Muscle of leg (tissue), 16 donors: ENCODE measurements at places on chromosomes 2 and 18.
A peak's percentile ranks its signal among the peaks of the same experiment; 100 is the strongest.

- peak; percentile 59 for DNase-seq
These were observed 34.5 kb upstream of the RAB31 start for GRCh38 chr18:9673296-9674251.

DNA sequence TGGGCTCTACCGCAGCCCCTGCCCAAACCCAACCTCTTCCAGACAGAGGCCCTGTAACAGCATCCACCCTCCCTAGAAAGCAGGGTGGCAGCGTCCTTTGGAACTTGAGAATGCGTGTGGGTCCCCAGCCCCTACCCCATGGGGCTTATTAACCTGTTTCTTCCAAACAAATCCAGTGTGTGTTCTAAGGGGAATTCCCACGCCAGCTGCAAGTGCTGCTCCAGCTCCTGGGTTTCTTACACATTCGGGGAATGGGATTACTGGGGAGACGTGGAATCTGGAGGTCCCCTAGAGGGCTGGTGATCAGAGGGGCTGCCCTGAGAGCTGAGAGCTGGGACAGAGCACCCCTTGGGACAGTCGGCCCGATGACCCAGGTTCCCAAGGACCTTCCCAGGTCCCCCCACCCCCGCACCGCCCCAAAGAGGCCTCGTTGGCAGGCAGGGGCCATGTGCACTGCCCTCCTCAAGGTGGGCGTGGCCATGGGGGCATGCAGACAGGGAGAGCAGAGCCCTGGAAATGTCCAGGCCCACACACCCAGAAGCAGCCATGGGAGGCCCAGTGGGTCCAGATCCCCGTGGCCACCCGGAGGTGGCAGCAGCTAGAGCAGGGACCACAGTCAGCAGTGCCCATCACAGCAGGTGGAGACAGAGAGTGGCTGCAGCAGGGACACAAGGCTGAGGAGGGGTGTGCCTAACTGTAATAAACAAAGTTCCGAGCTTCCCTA lies 18.8 kb upstream of the TEX44 start:
- no peak for DNase-seq

DNA sequence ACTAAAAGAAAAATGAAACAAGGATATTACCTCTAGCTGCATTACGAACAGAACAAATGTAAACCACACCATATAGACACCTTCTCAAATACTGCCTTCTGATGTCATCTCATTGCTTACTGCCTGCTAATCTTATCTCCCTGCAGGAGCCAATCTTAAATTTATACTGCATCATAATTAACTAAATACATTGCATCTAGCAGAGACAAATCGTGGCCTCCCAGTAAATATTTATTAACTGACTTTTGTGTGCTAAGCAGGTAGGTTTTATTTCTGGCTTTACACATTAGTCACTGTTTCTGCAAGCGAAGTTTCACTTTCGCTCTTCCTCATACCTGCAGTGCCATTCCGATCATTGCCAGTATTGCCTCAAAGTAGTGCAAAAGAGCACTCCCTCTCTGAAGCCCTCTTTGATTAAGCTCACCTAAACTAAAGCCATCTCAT lies 67.5 kb downstream of the SPATS2L start:
- no peak for DNase-seq

GRCh38 chr2:15971351-15971750 lies 31.0 kb downstream of the MYCN start:
- no peak for DNase-seq

GRCh38 chr18:2982452-2983269 lies 30.3 kb downstream of the LPIN2 start:
- DNase-seq = peak; percentile 56

GRCh38 chr18:63220903-63221302 lies 98.7 kb downstream of the BCL2 start:
- no peak for DNase-seq

DNA sequence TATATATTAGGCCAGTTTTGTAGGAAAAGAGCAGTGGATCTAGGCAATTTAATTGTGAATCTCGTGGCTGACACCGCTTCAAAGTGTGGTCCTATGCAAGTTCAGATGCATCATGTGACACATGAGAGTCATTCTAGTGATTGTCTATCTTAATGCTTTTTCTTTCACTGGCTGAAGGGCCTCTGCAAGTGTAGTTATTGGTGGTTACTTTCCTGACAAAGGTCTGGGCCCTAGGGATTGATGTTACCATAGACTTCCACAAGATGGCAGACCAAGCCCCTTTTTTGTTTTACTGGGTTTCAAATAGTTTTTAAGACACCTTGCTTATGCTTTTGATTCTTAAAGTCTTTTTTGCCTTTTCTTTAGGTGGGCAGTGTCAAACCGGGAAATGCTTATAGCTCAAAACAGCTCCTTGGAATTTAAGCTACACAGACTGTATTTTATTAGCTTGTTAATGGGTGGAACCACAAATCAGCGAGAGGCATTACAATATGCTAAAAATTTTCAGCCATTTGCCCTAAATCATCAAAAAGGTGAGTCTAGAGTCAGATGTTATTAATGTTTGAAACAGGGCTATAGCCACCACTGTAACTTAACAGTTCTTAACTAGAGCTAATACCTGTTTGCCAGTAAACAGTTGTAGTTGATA lies 25.9 kb downstream of the CD8A start:
- DNase-seq = peak; percentile 39

- DNase-seq = no peak
These were observed 584.7 kb upstream of the SETBP1 start for GRCh38 chr18:44096016-44096415.

- DNase-seq = no peak
These were observed at the start of gene KCNJ3 for GRCh38 chr2:154698296-154698720. Gene KCNJ3, plus strand, starts transcription at chr2:154698695. Its CDS starts 81 bp downstream, at chr2:154698776.

GRCh38 chr2:106130251-106130998 lies 63.7 kb downstream of the UXS1 start:
- DNase-seq = no peak

- no peak for DNase-seq
These were observed 209.8 kb downstream of the GBX2 start for GRCh38 chr2:235958221-235958930.

GRCh38 chr2:128277961-128278681 lies 40.5 kb downstream of the HS6ST1 start:
- no peak for DNase-seq

- no peak for DNase-seq
These were observed 84.5 kb downstream of the MEP1B start for GRCh38 chr18:32274307-32274706.

- DNase-seq = no peak
These were observed 182.0 kb upstream of the LINC00305 start for GRCh38 chr18:64330931-64331330.

GRCh38 chr2:215805493-215805892 lies 207.9 kb downstream of the MREG start:
- no peak for DNase-seq

- peak; percentile 56 for DNase-seq
These were observed 599 bp downstream of the ADAM23 start for GRCh38 chr2:206443735-206444527.

DNA sequence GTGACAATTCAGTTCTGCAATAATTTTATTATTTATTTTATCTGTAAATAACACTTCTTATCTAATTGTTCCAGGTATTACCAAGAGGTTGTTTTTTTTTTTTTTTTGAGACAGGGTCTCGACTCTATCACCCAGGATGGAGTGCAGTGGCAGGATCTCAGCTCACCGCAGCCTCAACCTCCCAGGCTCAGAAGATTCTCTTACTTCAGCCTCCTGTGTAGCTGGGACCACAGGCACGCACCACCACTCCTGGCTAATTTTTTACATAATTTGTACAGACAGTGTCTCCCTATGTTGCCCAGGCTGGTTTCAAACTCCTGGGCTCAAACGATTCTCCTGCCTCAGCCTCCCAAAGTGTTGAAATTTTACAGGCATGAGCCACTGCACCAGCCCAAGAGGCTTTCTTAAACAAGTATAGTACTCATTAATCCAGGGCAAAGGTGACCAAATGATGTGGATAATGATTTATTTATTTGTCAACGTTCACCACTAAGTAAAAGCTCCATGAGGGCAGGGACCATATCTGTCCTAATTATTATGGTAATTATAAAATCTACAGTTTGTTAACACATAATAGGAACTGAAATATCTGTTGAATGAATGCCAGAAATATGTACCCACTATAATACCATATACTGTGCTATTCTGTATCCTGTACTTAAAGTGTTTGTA lies 12.0 kb downstream of the STK17B start:
- no peak for DNase-seq

DNA sequence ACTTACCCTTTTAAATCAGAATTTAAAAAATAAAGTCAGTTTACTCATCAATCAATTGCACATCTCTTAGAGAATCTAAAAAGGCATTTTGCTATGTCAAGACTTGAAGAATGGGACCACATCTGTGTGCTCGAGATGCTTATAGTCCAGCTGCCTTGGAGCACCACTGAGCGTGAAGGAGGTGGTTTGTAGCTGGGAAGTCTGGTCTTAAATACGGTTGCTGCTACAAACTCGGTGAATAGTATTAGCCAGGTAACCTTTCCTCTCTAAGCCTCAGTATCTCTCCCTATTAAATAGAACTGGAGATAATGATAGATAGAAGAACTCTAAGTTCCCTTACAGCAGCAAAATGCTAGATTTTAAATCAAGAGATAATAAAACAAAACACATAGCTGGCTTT lies 289.7 kb downstream of the TRIB2 start:
- DNase-seq = peak; percentile 66

- DNase-seq = no peak
These were observed 316.9 kb upstream of the EPAS1 start for GRCh38 chr2:45980161-45980865.

DNA sequence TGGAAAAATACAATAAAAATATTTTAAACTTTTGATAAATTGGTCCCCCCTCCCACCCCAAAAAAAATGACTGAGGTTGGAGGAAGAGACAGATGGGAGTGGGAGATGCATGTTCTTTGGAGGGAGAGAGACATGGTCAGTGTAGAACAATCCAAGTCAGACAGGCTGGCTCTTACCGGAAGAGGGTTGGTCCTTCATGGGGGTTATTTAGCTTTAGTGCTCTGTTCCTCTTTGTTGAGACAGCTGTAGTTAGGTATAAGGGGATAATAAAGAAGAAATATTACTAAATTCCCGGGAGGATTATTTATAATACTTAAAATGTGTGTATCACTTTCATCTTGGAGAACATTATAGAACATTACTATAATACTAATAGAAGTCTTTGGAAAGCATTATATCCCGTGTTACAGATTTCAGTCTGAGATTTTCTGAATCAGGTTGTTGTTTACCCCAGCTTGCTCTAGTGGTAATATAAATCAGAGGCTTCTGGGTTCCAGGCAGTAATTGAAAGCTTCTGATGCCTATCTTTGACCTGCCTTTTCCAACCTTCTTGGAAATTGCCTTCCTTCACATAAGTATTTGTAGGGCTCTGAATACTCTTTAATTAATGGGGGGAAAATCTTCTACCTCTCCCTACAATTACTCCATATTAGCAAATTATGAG lies 87.7 kb downstream of the SPTBN1 start:
- DNase-seq = no peak

DNA sequence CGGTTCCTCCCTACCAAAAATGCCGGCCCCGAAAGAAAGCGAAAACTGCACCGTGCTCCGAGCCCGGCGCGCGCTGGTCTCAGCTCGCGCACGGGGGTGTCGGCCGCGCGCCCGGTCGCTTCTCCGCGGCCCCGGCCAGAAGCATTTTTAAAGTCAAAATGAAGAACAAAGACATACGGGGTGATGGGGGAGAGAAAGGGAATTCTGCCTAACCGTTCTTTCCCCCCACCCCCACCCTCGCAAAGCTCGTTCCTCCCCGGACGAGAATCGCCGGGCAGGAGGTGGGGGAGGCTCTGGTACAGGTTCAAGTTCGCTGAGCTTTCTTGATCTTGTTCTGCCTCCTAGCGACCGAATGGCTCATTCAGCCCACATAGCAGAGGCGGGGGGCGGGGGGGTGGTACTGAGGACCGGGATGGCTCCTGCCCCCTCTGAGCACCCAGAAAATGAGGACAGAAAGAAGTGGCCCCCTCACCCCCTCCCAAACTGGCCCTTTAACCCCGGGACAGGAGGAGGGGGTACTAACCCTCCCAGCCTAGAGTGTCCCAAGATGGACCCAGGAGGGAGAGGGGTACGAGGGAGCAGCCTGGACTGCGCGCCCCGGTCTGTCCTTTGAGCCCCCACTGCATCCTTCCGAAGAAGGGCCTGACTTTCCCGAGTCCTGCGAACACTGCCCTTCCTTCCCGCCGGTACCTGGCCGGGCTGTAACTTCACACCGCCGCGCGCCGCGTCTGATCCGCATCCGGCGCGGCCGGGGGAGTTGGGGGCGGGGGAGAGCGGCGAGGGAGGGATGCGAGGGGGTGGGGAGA lies 3.1 kb downstream of the BCL11A start:
- peak; percentile 95 for DNase-seq

GRCh38 chr2:230676546-230676945 lies 36.1 kb upstream of the CAB39 start:
- no peak for DNase-seq

GRCh38 chr18:12310762-12311161 lies 2.7 kb downstream of the TUBB6 start:
- DNase-seq = no peak

DNA sequence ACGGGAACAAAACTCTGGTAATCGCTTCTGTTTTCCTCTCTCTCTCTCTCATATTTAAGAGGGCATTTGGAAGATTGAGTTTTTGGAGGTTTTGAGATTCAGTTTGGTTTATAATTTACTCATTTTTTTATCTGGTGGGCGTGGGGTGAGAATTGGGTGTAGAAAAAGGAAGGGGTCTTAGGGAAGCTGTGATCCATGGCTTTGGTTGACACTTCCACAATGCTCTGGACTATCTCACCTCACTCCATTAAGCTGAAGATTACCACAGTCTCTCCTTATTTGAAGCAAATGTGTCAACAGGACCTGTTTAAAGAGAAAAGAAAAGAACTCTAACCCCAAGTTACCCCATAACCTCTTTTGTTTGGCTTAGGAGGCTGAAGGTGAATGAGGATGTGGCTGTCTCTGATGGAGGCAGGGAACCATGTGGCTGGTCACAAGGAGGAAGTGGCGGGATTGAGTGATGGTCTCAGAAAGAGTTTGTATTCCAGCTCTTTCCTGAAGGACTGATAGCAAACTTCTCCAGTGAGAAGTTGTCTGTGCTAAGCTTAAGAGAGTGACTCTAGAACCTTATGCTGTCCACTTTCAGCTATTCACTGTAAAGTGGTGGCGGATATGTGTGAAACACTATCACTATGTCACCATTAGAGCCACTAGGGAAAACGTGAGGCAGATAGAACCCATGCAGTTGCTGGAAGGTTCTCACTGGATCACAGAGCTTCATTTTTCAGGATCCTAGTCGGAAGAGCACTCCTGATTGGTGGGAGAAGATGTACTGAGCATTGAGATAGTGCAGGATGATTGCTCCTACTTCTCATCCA lies 934 bp downstream of the ZNF804A start:
- peak; percentile 16 for DNase-seq

- no peak for DNase-seq
These were observed 86.1 kb upstream of the BCL2L11 start for GRCh38 chr2:111034606-111035005.

- DNase-seq = no peak
These were observed 47.3 kb upstream of the C1D start for GRCh38 chr2:68110102-68110501.

GRCh38 chr2:129164220-129164949 lies 815.1 kb upstream of the RAB6C start:
- no peak for DNase-seq

GRCh38 chr2:30979822-30980245 lies 158.4 kb downstream of the GALNT14 start:
- DNase-seq = peak; percentile 48
